Stimulated activated CD4-positive, alpha-beta T cell treated with anti-CD3 and anti-CD28 coated beads, Interleukin-2, amount 100 ng/mL, for 48 hours (primary cell): ENCODE measurements at places on chromosomes 1 and 21.

DNA sequence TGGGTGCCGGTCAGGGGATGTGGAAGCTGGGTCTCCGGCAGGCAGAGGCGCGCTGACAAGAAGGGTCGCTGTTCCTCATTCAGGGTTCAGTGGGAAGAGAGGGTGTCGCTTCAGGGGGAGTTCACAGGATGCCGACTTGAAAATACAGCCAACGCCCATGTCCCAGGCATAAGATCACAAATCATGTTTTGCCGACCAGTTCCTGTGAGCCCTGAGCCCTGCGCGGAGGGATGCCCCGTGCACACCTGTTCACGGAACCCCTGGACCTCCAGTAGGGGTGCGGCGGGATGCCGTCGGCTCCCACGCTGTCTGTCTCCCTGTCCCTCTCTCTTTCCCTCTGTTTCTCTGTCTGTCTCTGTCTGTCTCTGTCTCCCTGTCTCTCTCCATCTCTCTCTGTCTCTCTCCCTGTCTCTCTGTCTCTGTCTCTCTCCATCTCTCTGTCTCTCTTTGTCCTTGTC, 26.8 kb downstream of the TP73 start:
- DNase-seq: no peak

DNA sequence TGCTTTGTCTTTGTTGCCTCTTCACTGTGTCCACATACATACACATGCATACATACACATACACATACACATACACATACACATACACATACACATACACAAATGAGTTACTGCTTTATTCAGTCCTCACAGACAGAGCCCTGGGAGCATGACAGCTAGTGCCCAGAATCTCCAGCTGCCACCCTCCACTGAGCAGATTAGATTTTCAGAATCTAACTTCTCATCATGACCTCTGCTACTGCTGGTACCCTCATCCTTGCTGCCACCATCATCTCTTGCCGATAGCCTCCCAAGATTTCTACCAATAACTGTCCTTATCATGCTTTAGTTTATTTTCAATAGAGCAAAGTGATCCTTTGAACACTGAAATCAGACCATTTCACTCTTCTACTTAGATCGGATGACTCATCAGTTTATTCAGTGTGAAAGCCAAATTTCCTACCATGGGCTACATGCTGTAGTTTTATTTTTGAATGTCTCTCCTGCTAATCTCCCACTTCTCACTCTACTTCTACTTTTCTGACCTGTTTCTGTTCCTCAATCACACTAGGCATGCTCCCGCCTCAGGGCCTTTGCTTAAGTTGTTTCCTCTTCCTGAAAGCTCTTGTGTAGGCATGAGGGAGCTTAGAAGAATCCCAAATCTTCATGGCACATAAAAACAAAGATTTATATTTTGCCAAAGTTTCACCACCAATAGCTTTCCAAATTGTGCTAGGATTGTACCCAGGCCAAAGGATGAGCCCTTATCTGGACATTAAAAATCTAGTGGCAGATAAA, 43.0 kb downstream of the ATP6V1G3 start:
- DNase-seq: no peak

DNA sequence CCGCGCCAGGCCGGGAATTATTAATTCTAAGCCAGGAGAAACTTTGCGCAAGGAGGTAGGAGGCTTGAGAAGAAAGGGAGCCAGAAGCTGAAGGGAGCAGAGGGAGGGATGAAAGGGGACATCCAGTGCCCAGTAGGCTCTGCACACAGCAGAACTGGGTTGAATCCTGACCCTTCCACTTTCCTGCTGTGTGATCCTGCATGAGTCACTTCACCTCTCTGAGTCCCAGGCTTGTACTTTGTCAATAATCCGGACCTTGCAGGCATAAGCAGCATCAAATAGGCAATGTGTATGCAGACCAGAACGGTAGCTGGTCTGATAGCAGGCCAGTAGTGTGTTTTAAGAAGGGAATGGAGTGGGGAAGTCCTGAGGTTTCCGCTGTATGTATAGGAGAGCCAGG, 25.5 kb upstream of the EPB41 start:
- no peak for DNase-seq

DNA sequence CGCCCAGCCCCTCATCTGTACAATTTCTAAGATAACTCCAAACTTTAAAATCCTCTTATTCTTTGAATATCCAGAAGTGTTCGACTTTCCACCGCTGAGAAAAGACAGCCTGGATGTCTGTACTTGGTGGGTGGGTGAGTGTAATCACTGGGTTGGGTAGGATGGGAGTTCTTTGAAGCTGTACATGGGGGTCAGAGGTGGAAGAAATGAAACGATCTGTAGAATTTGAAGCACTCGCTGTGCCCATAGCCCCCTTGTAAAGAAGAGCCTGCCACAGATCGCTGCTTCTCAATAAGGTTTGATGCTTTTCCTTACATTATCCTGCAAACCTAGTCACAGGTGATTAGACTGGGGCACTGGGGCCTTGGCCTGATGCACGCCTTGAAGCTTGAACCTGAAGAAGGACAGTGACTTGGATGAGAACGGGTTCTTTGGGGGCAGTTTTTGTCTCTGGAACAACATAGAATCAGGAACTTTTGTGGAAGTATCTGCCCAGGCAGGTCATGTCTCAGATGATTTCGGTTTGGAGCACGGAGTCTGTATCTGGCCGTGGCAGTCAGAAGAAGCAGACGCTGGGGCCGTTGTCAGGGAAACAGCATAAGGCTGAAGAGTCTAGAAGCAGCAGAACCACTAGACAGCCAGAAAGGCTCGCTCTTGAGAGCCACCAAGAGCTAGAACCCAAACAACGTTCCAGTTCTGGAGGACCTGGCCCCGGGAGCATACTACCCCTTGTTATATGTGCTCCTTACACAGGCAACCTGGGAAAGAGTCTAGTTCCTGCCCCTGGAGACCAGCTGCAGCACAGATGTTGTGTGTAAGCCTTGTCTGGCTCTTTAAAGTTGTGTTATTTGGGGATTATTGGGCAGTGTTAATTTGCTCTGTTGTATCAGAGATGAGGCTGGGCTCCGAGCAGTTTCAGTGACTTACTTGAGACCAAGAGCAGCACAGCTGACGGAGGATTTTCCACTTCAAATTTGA, 45.1 kb upstream of the SCCPDH start:
- no peak for DNase-seq

- peak; percentile 74 for DNase-seq
Measured at GRCh38 chr1:110053552-110054428, 16.7 kb downstream of the ALX3 start.
